ENCODE measurements at places on chromosomes 7 and 10.

GRCh38 chr7:122974229-122974628 is 21.3 kb downstream of the TAS2R16 start:
- DNase-seq: no peak

GRCh38 chr7:121994625-121995410 is 121.9 kb downstream of the PTPRZ1 start:
- DNase-seq: peak; percentile 67

DNA sequence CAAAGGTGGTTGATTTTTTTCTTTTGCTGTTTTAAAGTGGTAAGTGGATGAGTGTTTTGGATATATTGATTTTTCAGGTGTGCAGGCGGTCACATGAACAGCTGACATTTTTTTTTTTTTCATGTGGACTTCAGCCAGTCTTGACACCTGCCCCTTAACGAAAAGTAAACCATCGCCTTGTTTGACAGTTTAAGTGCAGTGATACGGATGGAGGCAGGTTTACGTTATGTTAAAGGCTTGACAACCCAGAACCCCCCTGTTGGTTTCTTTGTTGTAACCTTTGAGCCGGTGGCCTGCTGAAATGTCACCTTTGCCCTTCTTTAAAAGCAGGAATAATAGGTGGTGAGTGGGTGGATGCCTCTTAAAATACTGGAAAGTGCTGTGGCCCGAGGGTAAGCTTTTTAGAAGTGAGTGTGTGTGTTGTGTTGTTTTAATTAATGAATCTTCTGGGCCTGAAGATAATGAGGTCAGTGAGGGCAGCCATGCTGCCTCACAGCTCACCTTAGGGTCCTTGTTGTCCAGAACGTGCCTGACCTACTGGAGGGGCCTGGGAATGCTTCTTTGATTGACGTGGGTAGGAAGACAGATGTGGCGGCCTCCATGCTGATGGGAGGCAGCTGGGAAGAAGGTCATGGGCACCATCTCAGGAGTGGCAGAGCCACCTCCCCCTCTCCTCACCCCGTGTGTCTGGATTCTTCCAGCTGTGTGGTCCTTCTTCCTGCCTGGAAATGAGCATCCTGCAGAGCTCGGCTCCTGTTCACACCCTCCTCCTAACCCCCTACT is 69.8 kb downstream of the TCF7L2 start:
- DNase-seq: no peak

DNA sequence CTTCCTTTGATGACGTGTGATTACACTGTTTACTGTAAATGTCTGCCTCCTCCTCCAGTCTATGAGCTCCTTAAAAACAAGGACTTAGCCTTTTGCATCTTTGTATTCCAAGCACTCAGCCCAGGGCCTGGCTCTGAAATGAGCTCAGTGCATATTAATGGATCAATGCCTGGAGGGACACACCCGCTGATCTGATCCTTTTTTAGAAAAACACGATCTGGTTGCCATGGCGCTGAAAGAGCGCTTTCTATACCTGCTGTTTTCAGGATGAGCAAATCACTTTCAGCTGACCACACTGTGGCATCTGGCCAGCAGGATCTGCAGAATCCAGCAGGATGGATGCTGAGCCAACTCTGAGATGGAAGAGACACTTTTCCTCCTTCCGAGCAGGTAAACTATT is 37.8 kb upstream of the GARS1 start:
- peak; percentile 99 for DNase-seq

DNA sequence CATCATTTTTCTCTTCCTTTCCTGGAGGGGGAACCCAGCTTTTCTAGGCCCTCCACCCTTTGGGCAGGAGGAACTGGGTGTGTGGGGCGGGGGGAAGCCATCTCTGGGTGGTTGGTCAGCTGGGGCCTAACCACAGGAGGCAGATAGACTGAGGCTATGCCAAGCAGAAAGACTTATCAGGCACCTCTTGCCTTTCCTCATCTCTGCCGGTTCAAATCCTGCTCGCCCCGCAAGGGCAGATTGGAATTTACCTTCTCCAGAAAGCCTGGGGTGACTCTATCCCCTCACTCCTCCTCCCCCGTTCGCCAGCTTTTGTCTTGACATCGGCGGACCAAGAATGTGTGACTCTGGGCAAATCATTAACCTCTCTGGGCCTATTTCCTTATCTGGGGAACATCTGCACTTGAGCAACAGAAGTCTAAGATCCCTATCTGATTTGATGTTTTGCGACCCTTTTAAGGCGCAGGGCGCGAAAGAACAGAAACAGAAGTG is 584 bp upstream of the GARS1 start:
- DNase-seq: peak; percentile 27

DNA sequence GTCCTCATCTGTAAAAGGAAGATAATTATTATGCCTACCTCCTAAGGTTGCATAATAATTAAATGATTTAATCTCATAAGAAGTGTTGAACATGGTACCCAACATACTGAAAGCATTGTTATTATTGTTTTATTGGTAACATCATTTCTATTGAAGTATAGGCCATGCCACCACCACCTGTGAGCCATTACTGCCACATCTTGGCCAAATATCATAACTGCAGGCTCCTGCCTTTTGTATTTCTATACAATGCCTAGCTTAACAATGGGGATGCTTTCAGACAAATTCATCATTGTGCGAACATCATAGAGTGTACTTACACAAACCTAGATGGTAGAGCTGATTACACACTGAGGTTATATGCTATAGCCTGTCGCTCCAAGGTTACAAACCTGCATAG is 61.1 kb upstream of the NPSR1 start:
- no peak for DNase-seq

GRCh38 chr10:74177140-74177677 is 26.2 kb downstream of the ADK start:
- DNase-seq: no peak

DNA sequence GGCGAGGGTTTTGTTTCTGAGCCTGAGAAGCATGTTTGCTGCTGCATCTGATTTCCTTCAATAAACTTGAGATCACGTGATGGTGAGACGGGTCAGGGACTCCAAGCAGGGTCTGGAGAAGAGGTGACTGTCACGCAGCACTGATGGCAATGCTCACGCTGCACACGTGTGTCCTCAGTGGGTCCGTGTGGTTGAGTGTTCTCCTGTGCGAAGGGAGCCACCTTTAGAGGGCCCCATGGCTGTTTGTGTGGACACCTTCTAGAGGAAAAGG is 100.4 kb downstream of the WDR37 start:
- no peak for DNase-seq

- no peak for DNase-seq
These were observed 47.4 kb upstream of the TCERG1L start for GRCh38 chr10:131358741-131359442.

- DNase-seq: no peak
These were observed 354.3 kb upstream of the NRG3 start for GRCh38 chr10:81520688-81521087.

- no peak for DNase-seq
These were observed 8.1 kb downstream of the IL2RA start for GRCh38 chr10:6053816-6054631.

GRCh38 chr10:27190508-27190907 is 35.4 kb downstream of the MASTL start:
- DNase-seq: no peak

DNA sequence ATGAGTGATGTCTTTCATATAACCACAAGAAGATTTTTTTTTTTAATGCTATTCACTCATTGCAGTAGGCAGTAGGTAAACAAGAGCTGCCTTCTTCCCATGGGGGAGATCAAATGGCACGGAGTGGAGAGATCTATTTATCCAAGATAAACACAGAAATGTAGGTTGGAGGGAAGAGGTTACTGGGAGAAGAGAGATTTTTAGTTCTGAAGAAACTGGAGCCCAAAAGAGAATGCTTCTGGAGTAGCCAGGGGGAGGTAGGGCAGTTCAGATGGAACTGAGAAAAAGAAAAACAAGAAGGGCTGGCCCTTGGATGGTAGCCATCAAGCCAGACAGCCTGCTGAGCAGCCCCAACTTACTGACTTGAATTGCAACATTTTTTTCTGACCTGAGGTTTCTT is 270.1 kb upstream of the TPK1 start:
- peak; percentile 32 for DNase-seq

GRCh38 chr7:64965594-64965993 is 25.2 kb downstream of the ZNF117 start:
- DNase-seq: no peak

DNA sequence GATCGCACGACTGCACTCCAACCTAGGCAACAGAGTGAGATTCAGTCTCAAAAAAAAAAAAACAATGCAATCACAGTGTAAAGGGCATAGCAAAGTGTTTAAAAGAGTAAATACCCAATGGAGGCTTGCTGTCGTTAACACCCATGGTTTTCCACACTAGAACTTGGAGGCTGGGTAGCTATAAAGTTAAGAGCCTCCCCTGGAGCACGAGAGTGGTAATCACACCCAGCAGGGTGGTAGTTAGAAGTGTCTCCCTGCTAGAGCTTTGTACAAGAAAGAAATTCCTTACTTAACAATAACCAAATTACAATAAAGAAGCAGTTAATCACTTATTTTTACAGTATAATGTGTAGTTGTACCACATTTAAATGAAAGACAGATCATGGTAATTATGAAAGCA is 1078.9 kb downstream of the NRG3 start:
- no peak for DNase-seq

- no peak for DNase-seq
These were observed 575.7 kb downstream of the REEP3 start for GRCh38 chr10:64096941-64097340.

DNA sequence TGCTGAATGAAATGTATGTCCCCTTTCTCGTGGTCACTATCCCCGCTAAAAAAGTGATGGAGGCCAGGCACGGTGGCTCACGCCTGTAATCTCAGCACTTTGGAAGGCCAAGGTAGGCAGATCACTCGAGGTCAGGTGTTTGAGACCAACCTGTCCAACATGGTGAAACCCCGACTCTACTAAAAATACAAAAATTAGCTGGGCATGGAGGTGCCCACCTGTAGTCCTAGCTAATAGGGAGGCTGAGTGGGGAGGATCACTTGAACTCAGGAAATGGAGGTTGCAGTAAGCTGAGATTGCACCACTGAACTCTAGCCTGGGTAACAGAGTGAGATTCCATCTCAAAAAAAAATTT is 91.4 kb upstream of the MKLN1 start:
- DNase-seq: no peak

- DNase-seq: no peak
These were observed 76.6 kb downstream of the PTPRE start for GRCh38 chr10:127983344-127984100.

GRCh38 chr10:19466709-19467108 is 349.5 kb upstream of the PLXDC2 start:
- no peak for DNase-seq

- no peak for DNase-seq
These were observed 244.9 kb downstream of the SKAP2 start for GRCh38 chr7:26619348-26619984.

- no peak for DNase-seq
These were observed 169.5 kb downstream of the SNX13 start for GRCh38 chr7:17770710-17771375.

DNA sequence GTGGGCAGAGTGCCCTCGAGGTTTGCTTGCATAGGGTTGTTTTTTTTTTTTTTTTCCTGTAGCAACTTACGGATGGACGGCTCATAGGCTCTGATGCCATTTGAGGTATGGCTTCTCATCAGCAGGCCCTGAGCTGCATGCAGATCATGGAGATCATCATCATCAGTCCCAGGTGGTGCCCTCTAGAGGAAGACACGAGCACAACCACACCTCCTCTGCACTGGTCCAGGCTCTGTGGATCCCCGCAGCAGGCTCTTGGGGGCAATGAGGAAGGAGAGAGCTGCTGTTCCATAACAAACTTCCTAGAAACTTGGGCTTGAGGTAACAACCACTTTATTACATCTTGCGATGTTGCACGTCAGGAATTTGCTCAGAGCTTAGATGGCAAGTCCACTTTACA is 132.7 kb upstream of the CXCL12 start:
- no peak for DNase-seq

DNA sequence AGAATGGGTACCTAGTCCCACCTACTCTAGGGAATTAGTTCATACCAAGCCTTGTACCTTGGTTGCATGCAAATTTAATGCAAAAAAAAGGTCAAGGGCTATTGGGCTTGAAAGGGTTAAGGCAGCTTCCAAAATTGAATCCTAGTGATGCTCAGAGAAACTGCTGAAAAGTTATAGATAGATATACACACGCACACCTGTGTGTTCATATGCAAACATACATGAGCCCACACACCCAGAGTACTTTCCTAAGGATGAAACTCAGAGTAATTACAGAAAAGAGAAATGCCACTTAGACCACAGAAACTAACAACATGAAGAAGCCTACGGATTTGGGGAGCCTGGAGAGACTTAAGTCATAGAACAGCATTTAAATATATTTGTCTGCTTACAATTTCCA is 1.5 kb downstream of the SLC25A13 start:
- DNase-seq: no peak

GRCh38 chr10:79286318-79286951 is 60.8 kb upstream of the PPIF start:
- peak; percentile 31 for DNase-seq

- DNase-seq: no peak
These were observed 1.8 kb upstream of the ATG9B start for GRCh38 chr7:151025924-151026671.

DNA sequence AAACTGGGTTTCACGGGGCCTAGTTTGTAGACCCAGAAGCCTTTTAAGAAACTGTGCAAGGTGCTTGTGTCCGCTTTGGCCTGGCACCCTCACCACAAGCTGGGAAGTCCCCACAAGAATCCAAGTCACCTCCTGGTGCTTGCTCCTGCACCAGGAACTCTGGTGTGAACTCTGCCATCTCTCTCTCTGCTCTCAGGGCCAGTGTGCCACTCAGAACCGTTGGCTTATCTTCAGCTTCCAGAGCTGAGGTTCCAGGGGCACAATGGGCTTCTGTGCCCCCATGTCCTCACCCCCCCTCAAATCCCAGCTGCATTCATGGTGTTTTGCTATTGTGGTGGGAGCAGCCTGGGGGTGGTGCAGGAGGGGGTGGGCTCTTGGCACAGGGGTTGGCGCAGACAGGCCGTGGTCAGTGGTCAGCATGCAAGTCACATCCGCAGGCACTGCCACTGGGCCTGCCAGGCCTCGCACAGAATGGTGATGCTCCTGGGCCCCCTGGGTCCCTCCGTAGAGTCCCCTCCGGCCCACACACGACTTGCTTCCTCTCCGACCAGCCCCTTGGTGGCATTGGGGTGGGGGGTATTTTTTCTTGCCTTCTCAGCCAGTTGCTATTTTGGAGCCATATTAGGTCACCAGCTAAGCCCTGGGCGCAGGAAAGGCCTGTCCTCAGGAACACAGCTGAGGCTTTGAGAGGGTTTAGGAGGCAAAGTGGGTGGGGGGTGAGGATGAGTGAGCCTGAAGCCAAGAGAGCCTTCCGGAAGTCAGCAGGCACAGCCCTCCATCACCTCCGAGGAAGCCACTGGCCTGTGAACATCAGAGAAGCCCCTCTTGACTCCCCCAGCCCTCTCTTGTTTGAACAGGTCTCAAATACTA is 3.0 kb downstream of the ZCCHC24 start:
- DNase-seq: no peak

DNA sequence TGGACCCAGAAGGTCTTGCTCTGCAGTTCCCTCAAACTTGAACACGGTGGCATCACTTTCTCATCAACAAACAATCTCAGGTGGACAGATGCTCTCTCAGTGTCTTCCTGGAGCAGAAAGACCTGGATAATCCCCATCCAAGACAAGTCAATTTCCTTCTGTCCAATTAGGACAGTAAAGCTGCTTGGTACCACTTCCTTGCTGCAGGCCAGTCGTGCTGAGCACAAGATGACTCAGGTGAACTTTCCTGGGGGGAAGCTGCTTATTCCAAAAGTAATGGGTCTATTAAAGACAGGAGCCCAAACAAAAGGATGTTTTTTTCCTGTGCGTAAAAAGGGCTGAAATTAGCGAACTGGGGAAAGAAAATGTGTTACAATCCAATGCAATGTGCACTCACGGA is 107.6 kb upstream of the AFAP1L2 start:
- no peak for DNase-seq
